KBM-7 (cell line): ENCODE measurements at places on chromosomes 2 and 18.

- DNase-seq, result no peak
These were observed 42.9 kb downstream of the ACYP2 start for GRCh38 chr2:54158311-54158710.

- DNase-seq, result no peak
These were observed 413.6 kb downstream of the THSD7B start for GRCh38 chr2:137178951-137179377.

- no peak for DNase-seq
These were observed 391.6 kb downstream of the NBAS start for GRCh38 chr2:15169326-15170069.

- DNase-seq, result no peak
These were observed 1024.1 kb upstream of the KLHL29 start for GRCh38 chr2:22360735-22361374.

DNA sequence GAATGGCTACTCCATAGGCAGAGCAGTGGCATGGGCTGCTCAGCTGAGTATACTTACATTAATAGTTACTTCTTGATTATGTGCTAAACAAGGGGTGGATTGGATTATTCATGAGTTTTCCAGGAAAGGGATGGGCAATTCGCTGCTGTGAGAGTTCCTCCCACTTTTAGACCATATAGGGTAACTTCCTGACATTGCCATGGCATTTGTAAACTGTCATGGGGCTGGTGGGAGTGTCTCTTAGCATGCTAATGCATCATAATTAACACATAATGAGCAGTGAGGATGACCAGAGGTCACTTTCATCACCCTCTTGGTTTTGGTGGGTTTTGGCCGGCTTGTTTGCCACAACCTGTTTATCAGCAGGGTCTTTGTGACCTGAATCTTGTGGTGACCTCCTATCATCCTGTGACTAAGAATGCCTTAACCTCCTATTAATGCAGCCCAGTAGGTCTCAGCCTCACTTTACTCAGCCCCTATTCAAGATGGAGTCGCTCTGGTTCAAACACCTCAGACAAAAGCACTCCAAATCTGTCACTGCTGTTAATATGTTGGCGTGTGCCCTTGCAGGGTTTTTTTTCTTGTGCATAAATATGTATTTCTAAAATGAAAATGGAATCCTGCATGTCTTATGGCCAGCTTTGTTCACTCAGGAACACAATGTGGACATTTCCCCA lies 56.0 kb downstream of the CYBRD1 start:
- DNase-seq, result no peak

DNA sequence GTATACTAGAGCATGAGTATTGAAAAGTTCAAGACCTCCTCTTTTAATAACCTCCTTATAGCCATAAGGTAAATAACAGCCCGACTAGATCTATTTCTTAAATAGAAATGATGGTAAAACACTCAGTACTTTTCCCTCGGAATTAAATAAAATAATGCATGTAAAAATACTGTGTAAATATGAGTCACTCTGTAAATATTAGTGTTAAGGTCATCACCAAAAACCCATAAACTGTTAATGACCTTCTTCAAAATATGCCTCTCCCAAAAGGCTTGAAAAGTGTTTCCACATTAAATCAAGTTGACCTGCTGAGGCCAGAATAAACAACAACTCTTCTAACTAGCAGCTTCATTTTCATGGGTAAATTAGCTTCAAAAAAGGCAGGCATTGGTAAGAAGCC lies 25.3 kb upstream of the BZW1 start:
- DNase-seq, result no peak

GRCh38 chr2:88032070-88032702 lies 15.8 kb upstream of the RNU2-63P start:
- DNase-seq, result no peak

DNA sequence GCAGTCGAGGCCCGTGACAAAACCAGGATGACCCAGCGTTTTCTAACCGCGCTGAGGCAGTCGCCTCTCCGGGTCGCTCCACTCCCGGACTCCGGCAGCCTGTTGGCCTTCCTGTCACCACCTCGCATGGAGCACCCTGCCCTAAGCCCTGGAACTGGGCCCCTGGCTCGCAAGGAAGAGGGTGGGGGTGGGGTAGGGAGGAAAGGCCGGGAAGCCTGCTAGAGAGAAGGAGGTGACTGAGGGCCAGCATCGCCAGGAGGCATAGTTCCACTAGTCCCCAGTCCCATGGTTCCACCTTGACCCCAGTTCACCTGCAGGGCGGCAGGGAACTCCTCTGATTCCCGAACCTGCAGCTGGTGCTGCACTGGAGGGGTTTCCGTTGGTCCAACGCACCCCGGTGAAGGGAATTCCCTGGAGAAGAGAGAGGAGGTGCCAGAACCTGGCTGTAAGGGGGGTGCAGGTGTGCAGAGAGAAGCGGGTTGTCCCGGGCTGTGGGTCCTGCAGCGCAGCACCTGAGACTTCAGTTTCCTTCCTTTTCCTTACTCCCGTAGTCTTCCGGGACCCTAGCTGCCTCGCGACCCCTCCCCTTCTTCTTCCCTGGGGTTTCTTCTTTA lies 11.8 kb upstream of the EN1 start:
- DNase-seq, result no peak

GRCh38 chr2:88429929-88430328 lies 22.6 kb downstream of the FOXI3 start:
- DNase-seq, result no peak

DNA sequence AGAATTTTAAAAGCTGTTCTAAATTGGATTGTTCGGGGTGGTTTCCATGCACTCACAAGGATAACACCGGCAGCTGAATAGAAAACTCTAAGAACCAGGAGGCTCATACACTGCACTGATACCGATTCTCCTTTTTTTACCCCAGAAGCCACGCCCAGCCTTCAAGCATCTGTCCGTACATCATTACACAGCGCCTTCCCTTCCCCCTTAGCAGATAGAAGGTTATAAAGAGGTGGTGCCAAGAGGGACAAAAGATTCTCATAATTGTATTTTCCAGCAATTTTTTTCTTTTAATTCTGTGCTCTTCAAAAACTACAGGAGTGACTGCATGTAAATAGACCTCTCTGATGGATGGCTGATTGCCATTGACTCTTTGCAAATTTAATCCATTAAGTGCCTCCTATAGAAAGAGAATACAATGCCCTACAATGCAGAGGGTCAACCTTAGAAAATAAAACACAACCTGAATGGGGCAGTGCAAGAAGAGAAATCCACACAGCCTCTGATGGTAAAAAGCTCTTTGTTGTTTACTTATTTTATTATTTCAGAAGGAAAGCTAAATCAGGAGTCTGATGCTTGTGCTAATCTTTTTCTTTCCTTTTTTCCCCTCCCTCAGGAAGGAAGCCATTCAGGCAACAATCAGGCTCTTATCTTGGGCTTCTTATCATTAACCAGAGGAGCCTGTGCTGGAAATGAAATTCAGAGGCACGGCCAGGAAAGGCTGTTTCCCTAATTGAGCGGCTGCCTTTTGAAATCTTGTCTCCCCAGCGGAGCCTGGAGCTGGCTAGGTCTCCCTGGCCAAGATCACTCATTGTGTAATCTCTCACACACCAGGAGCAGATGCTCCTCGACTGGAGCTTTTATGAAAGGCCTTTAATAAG lies 198.9 kb upstream of the NABP1 start:
- no peak for DNase-seq

DNA sequence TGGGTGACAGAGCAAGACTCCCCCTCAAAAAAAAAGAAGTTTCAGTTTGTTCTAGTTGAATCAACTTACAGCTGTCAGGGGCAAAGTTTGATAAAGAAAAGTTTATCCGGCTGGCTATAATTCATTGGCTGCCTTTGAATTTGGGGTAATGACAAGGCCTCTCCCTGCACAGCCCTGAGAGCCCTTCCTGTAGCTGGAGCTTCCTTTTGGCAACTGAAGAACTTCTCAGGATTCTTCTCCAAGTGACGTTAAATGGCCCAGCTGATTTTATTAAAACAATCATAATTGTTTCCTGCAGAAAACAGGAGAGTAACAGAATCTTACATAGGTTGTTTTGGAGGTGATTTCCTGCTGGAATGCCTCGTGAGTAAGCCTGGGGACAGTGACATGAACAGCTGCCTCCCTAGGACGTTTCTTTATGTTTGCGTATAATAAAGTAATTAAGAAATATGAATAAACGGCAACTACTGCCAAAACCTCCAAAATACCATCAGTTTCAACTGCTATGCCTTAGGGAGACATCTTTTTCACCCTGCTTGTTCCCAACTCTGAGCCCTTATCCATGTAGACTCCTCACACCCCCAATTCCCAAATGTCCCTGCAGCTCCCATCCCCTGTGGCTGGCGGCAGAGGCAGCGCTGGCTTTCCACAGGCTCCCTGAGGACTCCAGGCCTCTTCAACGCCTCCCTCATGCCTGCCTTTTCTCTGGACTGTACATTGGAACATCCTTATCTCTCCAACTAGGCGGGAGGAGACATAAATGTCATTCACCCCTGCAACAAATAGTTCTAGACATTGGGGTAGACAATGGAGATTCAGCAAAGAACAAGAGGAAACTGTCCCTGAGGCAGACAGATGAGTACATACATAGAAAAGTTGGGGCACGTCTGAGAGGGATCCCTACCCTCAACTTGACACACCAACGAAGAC lies 59.2 kb upstream of the FZD7 start:
- DNase-seq, result no peak
